ENCODE measurements at places on chromosomes 16 and 17.

GRCh38 chr17:31279401-31279800 lies 17.6 kb downstream of the OMG start:
- DNase-seq: no peak

GRCh38 chr16:5851393-5851982 lies 753.9 kb upstream of the EEF2KMT start:
- no peak for DNase-seq

GRCh38 chr17:39012725-39013124 lies 45.5 kb upstream of the FBXO47 start:
- DNase-seq: no peak

DNA sequence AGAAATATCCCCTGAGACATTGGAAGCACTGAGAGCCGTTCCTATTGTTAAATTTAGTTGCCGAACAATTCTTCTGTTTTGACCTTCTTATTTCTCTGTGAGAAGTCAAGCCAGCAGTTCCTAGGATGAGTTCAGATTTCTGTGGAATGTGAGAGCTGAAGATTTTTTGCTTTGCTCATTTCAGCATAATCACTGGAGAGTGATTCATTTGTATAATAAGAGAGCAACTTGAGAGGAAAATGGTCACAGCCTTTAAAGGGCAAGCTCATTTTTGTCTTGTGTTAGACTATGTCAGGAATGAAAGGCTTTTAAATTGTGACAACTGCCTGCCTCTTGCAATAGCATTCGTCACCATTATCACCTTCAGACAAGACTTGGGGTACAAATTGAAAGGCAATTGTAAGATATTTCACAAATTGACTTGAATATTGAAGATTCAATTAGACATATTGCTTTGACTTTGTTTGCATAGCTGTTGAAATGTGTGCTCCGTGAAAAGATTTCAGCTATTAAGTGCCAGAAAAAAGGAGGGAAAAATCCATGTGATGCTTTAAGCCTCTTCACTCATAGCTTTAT lies 900.0 kb upstream of the GOT2 start:
- DNase-seq: no peak

DNA sequence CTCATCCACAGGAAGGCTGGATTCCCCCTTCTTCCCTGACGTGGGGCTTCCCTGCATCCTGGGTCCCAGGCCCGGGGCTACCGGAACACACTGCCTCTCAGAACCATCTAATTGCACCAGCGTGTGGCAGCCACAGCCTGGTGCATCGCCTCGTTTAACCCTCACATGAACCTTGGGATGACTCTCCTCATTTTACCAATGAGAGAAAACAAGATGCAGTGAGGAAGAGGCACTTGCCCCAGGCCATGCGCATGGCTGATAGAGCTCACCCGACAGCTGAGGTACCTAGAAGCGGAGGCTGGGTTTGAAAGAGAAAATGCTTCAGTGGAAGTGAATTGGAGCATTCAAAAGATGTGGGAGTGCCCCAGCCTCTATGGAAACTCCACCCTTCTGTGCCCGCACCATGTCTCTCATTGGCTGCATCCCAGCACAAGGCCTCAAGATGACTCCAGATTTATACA lies 162.3 kb downstream of the KATNIP start:
- DNase-seq: no peak

- DNase-seq: no peak
Measured at GRCh38 chr16:13793841-13794409, 126.0 kb upstream of the ERCC4 start.

DNA sequence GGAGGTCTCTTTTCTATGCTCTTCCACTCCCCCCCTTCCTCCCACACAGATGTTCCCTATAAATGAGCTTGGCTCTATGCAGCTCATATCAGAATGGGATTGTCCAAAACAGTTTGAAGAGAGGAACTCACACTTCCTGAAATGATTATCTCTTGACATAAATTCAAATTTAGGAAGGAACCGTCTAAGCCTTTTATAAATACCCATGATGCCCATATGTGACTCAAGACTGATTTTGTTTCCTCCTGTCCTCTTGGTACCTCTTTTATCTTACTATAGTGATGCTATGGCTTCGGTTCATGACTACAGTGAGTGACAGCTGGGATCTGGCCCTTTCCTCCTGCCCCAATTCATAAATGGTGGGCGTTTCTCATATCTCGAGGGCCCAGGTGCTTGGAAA lies 16.6 kb upstream of the TERF2 start:
- no peak for DNase-seq

- DNase-seq: no peak
Measured at GRCh38 chr16:86545954-86546637, 8.9 kb downstream of the MTHFSD start.

GRCh38 chr16:46648656-46649055 lies 27.5 kb upstream of the SHCBP1 start:
- DNase-seq: no peak

DNA sequence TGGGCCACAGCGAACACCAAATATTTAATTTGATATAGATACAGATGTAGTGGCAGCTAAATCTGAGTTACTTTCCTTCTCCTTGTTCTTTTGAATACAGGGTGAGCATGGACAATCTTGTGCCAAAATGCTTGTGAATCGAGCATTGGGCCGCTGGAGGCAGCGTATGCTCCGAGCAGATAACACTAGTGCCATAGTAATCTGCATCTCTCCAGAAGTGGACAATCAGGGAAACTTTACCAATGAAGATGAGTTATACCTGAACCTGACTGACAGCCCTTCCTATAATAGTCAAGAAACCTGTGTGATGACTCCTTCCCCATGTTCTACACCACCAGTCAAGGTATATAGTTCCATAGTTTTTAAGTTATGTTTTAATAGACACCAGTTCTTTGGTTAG lies 21.2 kb upstream of the BCAS3 start:
- no peak for DNase-seq

GRCh38 chr17:7859028-7859427 lies 1.2 kb downstream of the CYB5D1 start:
- no peak for DNase-seq

- DNase-seq: no peak
Measured at GRCh38 chr16:84331998-84332780, 36.1 kb upstream of the ATP2C2 start.

GRCh38 chr17:39283098-39283497 lies 57.4 kb upstream of the STAC2 start:
- no peak for DNase-seq

GRCh38 chr17:40922239-40922638 lies 15.2 kb downstream of the KRT23 start:
- DNase-seq: no peak
